ENCODE measurements at places on chromosomes 1 and 21. TPM values are rescaled to one million over a fixed set of nuclear protein-coding genes. Genes with fewer than 3 reads are reported as not detected.

LRRN2 gene
- 6.4 TPM for polyA plus RNA-seq

- no peak for DNase-seq
These were observed 436.9 kb downstream of the PRDM2 start for GRCh38 chr1:14136881-14137280.

DNA sequence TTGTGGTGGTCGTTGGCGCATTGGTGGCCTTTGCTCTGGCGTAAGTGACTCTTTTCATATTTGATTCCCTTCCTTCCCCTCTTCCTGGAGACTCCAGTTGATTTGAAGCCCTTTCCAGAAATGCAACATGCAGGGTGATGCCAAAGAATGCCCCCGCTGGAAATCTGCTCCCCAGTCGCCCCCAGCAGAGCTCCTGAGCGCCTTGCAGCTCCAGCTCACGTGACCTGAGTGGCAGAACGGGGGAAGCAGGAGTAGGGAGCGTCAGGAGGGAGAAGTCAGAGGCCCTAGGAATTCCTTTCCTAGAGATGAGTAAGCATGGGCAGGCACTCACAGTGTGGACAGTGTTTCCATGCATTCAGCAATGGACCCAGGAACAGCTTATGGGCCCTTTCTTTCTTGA is 255.9 kb downstream of the CACNA1E start:
- DNase-seq = no peak

- DNase-seq = no peak
These were observed 38.2 kb downstream of the PRKCZ start for GRCh38 chr1:2088458-2088857.

GRCh38 chr1:25338986-25339385 is 852 bp downstream of the TMEM50A start:
- no peak for DNase-seq

DNA sequence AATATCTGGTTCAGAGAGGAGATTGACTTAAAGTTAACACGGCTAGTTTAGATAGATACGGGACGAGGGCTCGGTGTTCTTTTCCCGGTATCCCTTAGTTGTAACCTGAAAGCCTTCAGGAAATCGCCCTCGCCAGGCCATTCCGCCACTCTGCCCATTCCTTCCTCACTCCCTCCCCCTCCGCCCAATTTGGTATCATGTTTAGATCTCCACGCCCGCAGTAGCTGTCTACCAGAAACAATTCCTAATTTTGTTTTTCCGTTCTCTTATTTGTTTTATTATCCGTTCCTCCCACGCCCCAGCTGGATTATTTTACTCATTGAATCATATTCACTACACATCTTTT is 685 bp upstream of the VAMP4 start:
- peak; percentile 65 for DNase-seq

TCHHL1 gene
- not detected for polyA plus RNA-seq

DNA sequence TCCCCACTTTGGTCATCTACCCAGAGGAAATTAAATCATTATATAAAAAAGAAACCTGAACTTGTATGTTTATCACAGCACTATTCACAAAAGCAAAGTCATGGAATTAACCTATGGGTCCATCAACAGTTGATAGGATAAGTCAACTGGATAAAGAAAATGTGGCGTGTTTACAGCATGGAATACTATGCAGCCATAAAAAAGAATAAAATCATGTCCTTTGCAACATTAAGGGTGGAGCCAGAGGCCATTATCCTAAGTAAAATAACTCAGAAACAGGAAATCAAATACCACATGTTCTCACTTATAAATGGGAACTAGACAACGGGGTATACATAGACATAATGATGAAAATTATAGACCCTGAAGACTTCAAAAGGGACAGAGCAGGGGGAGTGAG is 27.6 kb upstream of the KCNK1 start:
- DNase-seq = no peak

DNA sequence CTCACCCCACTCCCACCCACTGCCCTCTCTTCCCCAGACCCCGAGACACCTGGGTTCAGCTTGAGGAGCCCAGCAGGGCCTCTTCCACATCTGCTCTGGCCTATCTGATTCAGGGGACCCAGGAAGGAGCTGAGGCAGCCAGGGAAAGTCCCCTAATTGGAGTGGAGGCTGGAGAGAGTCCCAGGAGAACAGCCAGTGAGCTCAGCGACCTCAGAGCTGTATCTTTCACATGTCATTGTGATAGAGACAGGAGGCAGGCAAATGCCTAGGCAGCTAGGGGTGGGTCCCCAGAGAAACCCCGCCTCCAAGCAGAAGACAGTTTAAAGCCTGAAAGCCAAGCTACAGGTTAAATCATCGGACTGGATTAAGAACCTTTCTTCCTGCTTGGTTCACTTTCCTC is 122.7 kb downstream of the MATN1 start:
- no peak for DNase-seq

DNA sequence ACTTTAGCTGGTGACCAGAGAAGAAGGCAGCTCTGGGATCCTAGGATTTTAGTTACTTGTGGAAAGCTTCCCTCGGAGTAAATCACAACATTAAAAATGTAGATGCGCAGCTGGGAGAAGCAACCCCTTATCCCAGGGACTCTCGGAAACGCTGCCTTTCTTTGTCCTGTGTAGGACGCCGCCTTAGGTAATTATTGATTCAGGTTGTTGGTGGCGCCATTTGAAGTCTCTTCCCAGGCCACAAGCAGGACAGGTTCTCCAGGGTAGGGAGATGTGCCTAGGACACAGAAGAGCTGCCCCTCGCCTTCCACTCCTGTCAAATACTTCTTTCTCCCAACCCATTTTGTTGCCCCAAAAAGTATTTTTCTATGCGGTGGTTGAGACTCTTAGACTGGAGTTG is 10.3 kb downstream of the SLC37A1 start:
- DNase-seq = no peak

GRCh38 chr1:209685821-209686220 is 10.6 kb downstream of the G0S2 start:
- DNase-seq = no peak

DNA sequence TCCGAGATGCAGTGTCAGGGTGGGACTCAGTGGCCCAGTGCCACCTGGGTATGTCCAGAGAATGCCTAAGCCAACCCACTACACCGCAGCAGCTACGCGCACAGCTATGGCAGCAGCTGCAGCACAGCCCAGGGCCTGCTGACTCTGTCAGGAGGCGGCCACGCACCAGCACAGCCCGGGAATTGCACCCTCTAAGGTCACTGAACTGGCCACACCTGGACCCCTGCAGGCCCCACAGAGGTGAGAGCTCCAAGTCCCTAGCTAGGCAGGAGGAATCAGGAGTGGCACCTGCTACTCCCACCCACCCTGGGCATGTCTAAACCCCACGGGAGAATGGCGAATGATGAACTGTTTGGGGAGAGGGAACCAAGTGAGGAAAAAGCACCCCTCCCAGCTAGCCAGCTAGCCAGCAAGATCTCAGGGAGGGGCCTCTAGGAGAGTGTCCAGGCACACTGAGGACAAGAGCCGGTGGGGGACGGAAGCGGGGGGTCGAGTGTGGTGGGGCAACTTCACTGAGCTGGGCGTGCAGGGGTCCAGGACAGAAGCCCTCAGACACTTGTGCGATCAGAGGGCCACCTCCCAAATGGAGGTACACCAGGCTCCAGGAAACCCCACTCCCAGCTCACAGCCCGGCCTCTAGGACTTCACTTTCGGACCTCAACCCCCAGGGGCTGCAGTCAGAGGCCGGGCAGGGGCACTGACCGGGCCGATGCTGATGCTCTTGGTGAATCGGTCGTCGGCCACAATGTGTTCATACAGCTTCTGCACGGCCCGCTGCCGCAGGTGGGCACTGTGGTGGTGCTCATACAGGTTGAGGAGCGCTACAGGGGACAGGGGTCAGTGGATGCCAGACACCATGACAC is 13.9 kb downstream of the LSS start:
- DNase-seq = no peak

- DNase-seq = no peak
These were observed 73.4 kb downstream of the KLHDC7A start for GRCh38 chr1:18554099-18554498.

- no peak for DNase-seq
These were observed 437.6 kb downstream of the PRDM2 start for GRCh38 chr1:14137411-14138134.

PGLYRP4 gene
- not detected for polyA plus RNA-seq

TSEN15 gene
- 32.7 TPM for polyA plus RNA-seq

DNA sequence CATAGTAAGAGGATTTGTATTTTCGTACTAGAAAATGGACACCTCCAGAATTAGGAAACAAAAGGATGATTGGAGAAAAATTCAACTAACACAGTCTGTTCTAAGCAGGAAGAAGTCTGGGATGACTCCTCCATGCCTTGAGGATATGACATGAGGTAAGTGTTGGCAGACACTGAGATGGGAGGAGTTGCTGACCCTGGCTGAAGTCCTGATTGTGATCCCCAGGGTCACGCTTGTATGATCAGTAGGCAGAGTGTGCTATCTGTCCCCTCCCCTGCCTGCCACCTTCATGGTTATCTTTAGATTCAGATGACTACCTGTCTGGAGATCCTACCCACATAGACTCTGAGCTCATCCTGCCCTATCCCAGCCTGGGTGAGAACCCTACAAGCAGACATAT is 249.1 kb downstream of the C1orf94 start:
- no peak for DNase-seq

- no peak for DNase-seq
These were observed 41.2 kb upstream of the KLF17 start for GRCh38 chr1:44077421-44077820.

GRCh38 chr1:101588677-101589076 is 351.9 kb downstream of the S1PR1 start:
- DNase-seq = no peak

GRCh38 chr1:100643471-100644196 is 75.9 kb upstream of the VCAM1 start:
- no peak for DNase-seq

GRCh38 chr1:46449223-46450159 is 40.1 kb upstream of the DMBX1 start:
- DNase-seq = no peak

- no peak for DNase-seq
These were observed 25.1 kb upstream of the RWDD3 start for GRCh38 chr1:95208876-95209275.

SLC30A1 gene
- polyA plus RNA-seq = 11.7 TPM

DNA sequence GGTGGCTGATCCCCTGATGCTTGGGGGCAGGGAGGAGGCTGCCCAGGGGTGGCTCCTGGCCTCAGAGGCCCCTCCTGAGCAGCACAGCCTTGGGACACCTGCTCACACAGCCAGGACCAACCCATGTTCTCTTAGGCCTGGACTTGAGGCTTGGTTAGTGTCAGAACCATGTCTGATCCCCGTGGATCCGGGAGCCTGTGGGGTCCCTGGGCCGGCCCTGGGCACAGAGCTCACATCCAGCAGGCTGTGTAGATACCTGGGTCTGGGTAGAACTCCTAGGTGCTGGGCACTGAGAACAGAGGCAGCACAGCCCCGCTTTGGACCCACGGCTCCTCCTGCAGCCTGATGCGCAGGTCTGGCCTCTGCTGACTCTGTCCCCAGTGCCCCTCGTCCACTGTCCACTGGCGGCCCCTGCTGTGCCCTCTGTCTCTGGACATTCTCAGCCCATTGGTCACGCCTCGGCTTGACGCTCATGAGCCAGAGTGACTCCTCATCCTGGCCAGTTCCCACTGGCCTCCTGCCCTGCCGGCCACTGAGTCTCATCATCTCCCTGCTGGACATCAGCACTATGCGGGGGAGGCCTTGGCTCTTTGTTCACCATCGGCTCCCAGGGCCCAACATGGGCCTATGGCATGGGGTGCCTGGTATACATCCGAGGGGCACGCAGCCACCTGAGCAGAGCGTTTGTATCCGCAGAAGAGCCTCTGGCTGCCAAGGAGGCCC is 70.2 kb downstream of the TRIM11 start:
- no peak for DNase-seq

DCDC2B gene
- 0.67 TPM for polyA plus RNA-seq

VANGL2 gene
- polyA plus RNA-seq = 11.0 TPM

GRCh38 chr1:67436511-67437055 is 6.4 kb upstream of the SERBP1 start:
- DNase-seq = no peak

DNA sequence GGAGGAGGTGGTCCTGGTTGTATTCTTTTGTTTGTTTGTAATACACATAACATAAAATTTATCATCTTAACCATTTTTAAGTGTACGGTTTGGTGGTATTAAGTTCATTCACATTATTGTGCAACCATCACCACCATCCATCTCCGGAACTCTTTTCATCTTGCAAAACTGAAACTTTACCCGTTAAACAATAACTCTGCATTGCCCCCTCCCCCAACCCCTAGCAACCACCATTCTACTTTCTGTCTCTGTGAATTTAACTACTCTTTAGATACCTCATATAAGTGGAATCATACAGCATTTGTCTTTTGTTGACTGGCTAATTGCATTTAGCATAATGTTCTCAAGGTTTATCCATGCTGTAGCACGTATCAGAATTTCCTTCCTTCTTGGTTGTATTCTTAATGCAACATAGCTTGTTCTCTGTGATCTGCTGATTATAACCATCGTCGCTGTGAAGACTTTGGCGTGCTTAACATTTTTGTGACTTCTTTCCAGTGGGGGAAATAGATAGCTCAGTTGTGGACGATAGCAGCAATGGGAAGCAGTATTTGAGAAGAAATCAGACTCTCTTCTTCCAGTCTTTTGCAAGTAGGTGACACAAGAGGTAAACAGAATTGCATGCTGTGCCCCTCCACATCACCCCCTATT is 117.5 kb upstream of the HOOK1 start:
- DNase-seq = no peak

GIPC2 gene
- 0.94 TPM for polyA plus RNA-seq

KANK4 gene
- 9.1 TPM for polyA plus RNA-seq

ALG6 gene
- 17.4 TPM for polyA plus RNA-seq

- DNase-seq = no peak
These were observed 185.6 kb upstream of the NRIP1 start for GRCh38 chr21:15250384-15250783.

DNA sequence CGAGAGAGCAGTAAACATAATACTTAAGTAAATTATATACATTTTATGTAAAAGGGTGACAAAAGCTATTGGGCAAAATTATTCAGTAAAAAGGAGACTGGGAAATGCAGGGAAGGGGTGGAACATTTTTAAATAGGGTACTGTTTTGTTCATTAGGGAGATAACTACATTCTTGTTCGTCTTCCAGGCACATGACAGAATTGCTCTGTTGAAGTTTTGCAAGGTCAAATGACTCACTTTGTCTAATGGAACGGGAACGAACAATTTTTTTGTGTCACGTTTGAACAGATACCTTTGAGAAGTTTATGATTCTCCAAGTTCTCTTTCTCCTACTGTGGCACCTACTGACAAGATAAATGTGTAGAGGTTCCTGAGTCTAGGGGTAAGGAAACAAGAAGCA is 382.3 kb upstream of the ZRANB2 start:
- DNase-seq = no peak

RIMKLA gene
- 1.1 TPM for polyA plus RNA-seq

Data from hindlimb muscle (tissue), 1 donor.